Mucosa of descending colon (tissue), 3 donors: ENCODE measurements at places on chromosomes 5 and 9. TPM values are rescaled to one million over a fixed set of nuclear protein-coding genes. Genes with fewer than 3 reads are reported as not detected.

DNA sequence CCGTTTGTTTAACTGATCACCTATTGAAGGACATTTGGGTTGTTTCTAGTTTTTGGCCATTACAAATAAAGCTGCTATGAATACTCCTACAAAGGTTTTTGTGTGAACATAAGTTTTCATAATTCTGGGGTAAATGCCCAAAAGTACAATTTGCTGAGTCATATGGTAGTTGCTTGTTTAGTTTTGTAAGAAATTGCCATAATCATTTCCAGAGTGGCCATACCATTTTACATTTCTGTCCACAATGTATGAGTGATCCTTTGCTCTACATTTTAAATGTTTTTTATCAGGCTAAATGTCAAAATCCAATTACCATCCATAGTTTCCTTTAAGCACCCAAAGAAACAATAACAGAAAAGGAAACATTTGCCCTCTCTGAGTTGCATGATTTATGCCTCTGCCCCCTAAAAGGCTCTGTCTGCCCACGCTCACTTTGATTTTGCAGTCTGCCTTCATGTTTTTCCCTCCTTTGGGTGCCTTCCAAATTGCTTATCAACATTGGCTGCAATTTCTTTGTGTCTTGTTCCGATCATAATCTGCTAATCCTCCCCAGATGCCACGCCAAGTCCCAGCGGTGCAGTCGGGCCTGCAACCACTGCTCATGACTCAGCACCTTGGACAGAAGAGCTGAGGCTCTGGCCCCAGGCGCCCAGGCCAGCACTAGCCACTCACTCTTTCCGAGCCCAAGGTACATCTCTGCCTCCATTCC, 339.2 kb downstream of the PIK3R1 start:
- DNase-seq = peak; percentile 45

DNA sequence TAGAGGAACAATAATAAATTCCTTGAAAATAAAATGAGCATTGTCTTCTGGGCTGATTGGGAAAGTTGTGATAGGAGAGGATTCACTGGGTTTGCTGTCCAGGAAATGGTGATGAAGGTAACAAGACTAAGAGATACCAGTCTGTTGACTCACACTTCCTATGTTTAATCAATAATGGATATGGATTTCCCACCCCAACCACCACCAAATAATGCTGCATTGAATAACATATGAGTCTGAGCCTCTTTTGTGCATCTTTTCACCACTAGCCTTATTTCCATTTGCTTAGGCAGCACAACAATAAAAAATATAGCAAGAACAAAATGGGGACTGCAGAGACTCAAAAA, 120.2 kb upstream of the NFIB start:
- no peak for DNase-seq

TICAM2 gene
- 4.3 TPM for total RNA-seq

NR2F1-AS1 gene
- total RNA-seq = 2.2 TPM

DNA sequence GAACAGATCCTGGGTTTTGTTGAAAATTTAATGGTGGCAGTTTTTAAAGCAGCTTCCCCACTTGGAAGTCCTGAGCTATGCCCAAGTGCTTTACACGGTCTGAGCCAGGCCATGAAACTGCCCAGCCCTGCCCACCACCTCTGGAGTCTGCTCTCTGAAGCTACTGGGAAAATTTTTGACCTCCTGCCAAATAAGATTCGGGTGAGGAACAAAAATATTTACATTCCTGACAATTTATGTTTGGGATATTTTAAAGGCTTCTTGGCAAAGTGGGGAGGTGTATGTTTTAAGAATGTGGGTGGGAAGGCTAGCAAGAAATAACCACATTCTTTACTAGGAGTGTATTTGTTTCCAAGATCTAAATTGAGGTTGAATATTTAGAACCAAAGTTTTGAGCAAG, 50.0 kb downstream of the HACD4 start:
- no peak for DNase-seq

GRCh38 chr5:56346741-56347535, 113.8 kb upstream of the ANKRD55 start:
- DNase-seq = no peak

NOXA1 gene
- total RNA-seq = 41.5 TPM

- DNase-seq = no peak
Measured at GRCh38 chr5:56831773-56832172, 16.4 kb downstream of the MAP3K1 start.

DNA sequence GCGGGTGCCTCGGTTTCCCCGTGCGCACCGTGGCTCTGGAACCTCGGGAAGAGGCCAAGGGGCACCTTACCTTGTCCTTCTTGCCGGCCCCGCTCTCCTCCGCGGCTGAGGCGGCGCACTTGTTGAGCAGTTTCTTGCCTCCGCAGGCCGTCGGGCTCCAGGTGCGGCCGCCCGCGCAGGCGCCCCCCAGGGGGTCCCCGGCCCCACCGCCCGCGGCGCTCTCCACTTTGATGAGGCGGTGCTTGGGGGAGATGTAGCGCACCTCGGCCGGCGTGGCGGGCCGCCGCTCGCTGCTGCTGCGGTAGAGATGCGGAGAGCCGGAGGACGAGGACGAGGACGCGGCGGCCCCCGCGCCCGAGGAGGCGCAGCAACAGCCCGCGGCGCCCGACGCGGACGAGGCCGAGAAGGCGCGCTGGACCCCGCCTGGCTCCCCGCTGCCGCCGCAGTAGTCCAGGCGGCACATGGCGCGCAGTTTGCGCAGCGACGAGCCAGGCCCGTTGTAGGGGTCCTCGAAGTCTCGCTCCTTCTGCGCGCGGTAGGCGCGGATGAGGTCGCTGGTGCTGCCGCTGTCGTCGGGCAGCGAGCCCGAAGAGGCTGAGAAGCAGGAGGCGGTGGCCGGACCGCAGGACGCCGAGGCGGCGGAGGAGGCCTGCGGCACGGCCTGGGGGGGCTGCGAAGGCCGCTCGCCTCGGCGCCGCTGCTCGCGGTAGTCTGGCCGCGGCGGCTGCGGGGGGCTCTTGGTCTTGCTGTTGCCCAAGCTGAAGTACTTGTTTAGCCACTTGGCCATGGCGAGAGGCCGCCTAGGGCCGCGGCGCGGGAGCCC, 957 bp downstream of the SHB start:
- DNase-seq = no peak

PHAX gene
- total RNA-seq = 43.3 TPM

PITX1 gene
- 10.7 TPM for total RNA-seq

- DNase-seq = no peak
Measured at GRCh38 chr9:73009649-73010288, 56.9 kb upstream of the ALDH1A1 start.

FCN1 gene
- 3.3 TPM for total RNA-seq

- DNase-seq = no peak
Measured at GRCh38 chr5:5141339-5141599, 1.1 kb downstream of the ADAMTS16 start.

FGF1 gene
- total RNA-seq = 3.5 TPM

GRCh38 chr5:51172903-51173626, 210.2 kb upstream of the ISL1 start:
- no peak for DNase-seq

SLC4A9 gene
- total RNA-seq = 0.46 TPM

DNA sequence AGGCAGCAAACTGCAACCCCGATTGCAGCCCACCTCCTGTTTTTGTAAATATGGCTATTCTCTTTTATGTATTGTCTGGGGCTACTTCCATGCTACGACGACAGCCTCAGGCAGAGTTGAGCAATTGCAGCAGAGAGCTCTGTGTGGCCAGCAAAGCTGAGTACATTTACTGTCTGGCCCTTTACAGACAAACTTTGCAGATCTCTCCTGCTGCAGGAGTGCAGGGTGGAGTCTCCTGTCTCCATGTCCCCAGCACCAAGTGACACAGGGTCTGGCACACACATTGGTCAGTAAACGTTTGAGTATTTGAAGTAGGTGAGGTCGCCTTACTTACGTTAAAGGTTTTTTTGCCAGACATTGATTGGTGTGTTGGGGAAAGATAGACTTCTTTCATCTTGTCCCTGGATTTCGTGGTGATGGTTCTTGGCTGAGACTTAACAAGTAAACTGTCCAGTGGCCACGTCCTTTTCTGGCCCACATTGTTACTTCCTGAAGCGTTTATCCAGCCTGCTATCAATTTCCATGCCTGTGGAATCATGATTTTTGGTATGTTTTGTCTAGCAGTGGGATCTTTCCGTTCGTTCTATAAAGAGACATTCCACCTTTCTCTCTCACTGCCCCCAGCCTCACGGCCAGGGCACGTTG, 27.2 kb downstream of the PRRC2B start:
- no peak for DNase-seq

OR1J2 gene
- not detected for total RNA-seq

FCN2 gene
- total RNA-seq = not detected

GRCh38 chr9:96187151-96187555, 114.8 kb downstream of the HSD17B3 start:
- peak; percentile 88 for DNase-seq

DNA sequence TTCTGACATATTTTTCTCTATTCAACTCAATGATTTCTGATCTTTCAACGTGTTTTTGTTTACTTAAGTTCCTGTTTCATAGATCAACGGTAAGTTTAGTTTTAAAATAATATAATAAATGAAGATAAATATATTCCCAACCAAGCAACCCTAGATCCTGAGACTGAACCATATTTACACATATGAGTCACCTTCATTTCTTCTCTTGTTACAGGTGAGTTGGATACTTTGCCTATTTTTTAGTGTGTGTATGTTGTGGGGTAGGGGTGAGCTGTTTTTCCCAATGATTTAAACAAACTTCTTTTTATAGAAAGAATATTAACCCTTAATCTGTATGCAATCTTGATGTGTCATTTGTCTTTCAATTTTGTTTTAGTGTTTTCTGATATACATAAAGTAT, 186.9 kb downstream of the MCTP1 start:
- no peak for DNase-seq

SPATA31A3 gene
- total RNA-seq = not detected

- DNase-seq = no peak
Measured at GRCh38 chr5:21701317-21701716, 1151.8 kb downstream of the CDH12 start.

- no peak for DNase-seq
Measured at GRCh38 chr5:140631831-140632365, 1.1 kb downstream of the CD14 start.

DNA sequence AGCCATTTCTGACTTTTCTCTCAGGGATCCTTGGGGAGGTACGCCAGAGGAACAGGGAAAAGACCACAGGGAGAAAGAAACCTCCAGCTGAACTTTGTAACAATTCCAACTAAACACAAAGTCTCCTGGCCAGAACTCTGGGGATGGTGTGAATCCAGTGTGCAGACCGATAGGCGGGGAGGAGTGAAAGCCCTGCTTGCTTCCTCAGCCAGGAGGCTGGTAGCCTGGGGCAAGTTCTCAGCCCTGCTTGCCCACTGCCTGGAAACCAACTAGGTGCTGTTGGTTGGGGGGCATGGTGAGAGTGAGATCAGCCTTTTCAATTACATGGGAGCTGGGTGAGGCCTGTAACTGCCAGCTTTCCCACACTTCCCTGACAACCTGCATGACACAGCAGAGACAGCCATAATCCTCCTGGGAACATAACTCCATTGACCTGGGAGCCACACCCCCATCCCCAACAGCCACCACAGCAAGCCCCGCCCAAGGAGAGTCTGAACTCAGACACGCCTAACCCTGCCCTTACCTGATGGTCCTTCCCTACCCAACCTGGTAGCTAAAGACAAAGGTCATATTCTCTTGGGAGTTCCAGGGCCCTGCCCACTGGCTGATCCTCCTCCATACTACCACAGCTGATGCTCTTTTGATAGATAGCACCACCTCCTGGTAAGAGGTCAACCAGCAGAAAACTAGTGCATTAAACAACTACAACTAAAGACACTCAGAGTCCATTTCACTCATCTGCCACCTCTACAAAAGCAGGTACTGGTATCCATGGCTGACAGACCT, 100.1 kb upstream of the TNFAIP8 start:
- peak; percentile 84 for DNase-seq

DNA sequence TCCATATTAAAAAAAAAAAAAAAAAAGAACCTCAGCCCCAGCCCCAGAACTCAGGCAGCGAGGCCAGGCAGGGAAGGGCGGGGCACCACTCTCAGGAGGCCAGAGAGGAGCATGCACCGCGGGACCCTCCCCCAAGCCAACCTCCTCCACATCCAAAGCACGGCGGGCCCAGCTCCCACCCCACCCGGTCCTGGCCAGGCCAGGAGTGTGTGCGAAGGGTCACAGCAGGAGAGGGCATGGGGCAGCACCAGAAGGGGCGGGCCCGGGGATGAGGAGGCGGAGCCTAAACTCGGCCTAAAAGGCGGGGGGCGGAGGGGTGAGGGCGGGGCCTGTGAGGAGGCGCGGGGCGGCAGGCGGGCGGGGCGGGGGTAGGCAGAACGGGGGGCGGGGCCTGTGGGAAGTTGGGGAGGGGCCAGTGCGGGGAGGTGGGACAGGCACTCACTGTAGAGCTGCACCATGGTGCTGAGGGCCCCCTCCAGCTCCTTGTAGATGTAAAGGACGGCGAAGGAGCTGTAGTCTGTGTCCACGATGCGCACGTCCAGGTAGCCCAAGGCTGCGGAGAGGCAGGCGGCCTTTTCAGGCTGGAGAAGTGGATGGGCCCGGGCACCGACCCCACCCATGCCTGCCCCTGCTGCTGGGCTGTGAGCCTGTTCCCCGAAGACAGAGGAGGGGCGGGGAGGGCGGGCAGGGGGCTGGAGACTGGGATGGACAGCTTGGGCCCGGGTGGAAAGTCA, 1.2 kb downstream of the LCN15 start:
- peak; percentile 67 for DNase-seq

- DNase-seq = no peak
Measured at GRCh38 chr9:30534455-30534854, 1850.0 kb upstream of the ACO1 start.

OMD gene
- 5.1 TPM for total RNA-seq
